ENCODE measurements at places on chromosomes 6 and 20.

DNA sequence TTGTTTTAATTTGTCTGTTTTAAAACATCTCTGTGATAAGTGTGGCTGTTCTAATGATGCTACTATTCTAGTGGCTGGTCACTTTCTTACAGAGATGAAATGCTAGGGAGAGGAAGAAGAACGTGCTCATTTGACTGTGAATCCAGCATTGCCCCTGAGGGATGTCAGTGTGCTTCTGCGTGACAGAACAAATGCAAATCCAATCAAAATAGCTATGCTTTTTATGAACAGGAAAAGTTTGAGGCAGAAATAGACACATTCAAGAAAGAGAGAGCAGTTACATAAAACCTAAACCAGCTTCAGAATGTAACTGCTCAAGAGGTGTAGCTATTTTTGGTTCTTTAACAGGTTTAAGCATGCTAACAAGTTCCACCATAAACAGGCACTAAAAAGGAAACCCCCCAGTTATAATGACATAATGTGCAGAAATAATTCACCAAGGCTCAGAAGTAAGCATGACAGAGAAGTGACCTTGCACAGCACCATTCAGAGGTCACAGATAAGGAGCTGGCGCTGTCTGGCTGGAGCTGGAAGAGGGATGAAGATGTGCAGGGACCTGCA is 385.3 kb downstream of the EPM2A start:
- DNase-seq, result no peak

DNA sequence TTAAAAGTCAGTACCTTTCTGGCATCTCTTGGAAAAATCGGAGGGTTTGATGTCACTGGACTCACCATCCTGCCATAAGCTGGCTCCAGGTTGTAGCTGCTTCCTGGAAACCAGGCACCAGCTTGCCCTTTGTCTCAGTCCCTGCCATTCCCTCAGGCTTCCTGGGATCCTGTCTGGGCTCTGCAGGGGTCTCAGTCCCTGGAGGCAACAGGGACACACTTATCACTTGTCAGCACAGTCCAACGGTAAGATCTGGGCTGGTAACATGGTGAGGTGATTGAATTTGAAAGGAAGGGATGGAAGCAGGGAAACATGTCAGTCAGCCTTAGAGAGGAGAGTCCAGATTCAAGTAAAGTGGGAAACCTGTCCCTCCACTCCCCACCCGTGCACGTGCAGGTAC is 147.6 kb upstream of the ECI2 start:
- DNase-seq, result no peak

- no peak for DNase-seq
These were observed 119.7 kb upstream of the BACH2 start for GRCh38 chr6:90416322-90416721.

GRCh38 chr6:158194487-158195280 is 26.5 kb downstream of the GTF2H5 start:
- no peak for DNase-seq

- DNase-seq, result no peak
These were observed 547.1 kb upstream of the ZNF337 start for GRCh38 chr20:26243731-26244130.

- no peak for DNase-seq
These were observed 19.3 kb downstream of the CST7 start for GRCh38 chr20:24968278-24968800.

DNA sequence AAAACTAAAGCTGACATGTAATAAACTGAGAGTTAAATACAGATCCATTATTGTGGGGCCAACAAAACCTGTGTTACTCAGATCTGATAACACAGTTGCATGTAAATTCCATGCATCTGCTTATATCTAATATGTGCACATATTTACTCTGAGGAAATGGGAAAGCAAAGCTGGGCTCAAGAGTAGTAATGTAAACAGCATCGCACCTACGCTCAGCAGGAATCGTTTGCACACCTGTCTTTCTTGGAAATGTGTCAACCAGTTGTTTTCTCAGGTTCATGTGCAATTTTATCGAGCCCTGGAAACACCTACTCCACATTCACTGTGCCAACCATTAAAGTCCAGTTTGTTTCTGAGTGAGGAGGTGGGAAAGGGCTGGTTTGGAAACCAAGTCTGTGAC is 80.3 kb upstream of the CNKSR3 start:
- no peak for DNase-seq

DNA sequence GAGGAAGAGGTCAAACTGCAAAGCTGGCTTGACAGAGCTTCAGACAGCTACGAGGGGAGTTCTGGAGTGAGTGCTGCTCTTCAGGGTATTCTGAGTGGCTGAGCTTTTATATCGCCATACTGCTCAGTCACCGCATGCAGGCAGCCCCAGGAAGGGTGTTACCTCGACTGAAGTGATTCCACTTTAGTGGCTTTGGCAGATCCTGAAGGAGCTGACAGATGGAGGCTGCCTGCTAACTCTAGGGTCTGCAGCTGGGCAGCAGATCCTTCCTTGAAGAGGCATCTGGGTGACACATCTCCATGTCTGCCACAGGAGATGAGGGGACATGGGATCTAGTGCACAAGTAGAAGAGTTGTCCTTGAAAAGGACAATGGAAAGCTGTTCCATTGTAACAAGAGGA is 3.7 kb upstream of the DEK start:
- DNase-seq, result no peak

DNA sequence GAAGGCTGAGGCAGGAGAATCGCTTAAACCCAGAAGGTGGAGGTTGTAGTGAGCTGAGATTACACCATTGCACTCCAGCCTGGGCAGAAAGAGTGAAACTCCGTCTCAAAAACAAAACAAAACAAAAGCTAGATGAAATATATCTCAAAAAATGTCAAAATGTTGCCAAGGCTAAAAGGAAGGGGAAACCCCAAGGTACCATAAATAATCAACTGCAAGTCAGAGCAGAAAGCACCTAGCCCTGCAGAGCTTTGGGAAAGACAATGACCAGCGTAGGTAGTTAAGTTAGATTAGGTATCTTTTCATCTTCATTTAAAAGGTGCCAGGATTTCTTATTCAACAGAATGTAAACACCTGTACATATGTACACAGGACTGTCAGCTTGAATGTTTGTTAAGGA is 33.0 kb downstream of the AKIRIN2 start:
- no peak for DNase-seq

DNA sequence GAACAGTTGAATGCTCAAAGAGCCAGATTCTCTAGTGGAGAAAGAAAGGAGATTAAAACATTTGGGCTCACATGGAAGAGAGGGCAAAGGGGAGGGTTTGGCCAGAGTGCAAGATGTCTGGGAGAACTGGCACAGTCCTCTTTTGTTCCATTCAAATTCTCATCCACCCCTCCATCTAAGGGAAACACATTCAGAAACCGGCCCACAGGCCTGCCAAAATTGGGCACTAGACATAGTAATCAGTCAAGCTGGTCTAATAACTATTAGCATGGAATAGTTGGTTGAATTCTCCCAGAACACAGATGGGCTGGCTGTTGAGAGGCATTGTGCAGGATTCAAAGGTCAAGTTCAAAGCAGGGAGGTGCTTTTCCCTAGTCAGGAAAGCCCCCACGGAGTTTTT is 341.4 kb upstream of the IRAK1BP1 start:
- DNase-seq, result no peak

GRCh38 chr20:43936805-43937204 is 22.2 kb downstream of the TOX2 start:
- DNase-seq, result no peak

DNA sequence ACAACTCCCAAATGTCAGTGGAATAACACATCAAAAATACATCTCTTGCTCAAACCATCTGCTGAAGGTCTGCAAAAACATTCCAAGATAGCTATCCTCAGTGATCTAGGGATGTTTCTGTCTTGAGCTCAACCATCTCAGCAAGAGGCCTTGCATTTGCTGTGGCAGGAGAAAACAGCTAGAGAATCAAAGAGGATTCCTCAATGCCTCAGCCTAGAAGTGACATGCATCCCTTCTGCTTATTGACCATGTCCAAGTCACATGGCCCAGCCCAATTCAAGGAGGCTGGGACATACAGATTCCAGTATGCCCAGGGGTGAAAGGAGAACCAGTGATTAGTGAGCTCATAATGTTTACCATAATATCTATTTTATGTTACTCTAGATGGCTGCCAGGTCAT is 269.5 kb downstream of the PLCB1 start:
- no peak for DNase-seq

GRCh38 chr20:45410887-45411286 is 2.8 kb downstream of the DBNDD2 start:
- DNase-seq, result no peak

GRCh38 chr6:52251113-52251512 is 6.8 kb upstream of the IL17F start:
- DNase-seq, result no peak

DNA sequence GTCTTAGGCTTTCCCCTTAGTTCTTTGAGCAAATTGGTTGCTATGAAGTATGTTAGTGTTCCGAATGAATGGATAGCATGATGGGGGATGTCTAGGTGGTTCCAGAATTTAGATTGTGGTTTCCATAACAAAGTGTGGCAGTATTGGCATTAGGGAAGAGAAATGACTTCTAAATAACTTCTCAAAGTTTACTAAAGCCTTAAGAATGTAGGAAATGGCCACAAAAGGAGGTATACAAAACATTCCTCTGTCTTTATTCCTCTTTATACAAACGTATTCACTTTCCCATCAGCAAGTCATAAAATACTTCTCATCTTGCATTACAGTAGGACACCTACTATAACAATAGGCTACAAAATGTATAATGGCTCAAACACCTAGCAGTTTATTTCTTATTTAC is 279.6 kb downstream of the ESR1 start:
- DNase-seq, result peak; percentile 3
